Endodermal cell (in vitro differentiated cells): ENCODE measurements at places on chromosomes 7 and 10. TPM values are rescaled to one million over a fixed set of nuclear protein-coding genes. Genes with fewer than 3 reads are reported as not detected.

The PALD1 gene
- total RNA-seq = 13.7 to 19.7 TPM (median 19.7 TPM) in 3 replicates

The PRKG1 gene
- total RNA-seq = 1.3 to 2.1 TPM (median 1.7 TPM) in 3 replicates

The IKZF1 gene
- 0.18 and 0.55 TPM in 2 replicates for total RNA-seq

The HTR7 gene
- total RNA-seq = 0.59 and 0.70 TPM in 2 replicates

DNA sequence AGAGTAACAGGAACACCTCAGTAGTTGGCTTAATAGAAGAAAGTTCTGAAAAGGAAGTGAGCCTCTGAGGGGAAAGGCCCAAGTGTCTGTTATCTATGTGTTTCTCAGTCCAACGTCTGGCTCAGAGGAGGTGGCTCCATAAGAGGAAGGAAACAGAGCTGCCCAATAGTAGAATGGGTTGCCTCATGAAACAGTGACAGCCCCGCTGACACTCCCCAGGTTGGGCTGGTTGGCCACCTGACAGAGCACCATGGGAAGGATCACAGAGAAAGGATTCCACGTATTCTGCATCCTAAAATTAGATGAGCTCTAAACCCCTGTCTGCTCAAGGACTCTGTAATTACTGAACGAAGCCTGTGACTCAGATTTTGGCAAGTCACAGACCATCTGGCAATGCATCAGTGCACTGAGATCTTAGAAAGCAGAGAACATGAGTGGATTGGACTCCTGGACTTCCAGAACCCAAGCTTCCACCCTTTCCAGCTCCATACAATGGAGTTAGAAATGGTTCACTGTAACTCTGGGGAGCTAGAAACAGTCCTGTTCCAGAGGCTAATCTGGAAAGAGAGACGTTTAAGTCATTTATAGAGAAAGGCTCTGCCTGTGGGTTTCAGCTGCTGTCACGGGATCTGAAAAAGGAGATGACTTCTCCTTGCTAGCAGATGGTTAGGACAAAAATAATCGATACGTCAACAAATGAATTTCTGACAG is 2.9 kb downstream of the PKD2L1 start:
- peaks cover 77% of the 10 kb centered on the region for H3K27me3 ChIP-seq
- no peaks in the 10 kb centered on the region for H3K4me1 ChIP-seq
- DNase-seq = no peak
- H3K36me3 ChIP-seq = no peaks in the 10 kb centered on the region

DNA sequence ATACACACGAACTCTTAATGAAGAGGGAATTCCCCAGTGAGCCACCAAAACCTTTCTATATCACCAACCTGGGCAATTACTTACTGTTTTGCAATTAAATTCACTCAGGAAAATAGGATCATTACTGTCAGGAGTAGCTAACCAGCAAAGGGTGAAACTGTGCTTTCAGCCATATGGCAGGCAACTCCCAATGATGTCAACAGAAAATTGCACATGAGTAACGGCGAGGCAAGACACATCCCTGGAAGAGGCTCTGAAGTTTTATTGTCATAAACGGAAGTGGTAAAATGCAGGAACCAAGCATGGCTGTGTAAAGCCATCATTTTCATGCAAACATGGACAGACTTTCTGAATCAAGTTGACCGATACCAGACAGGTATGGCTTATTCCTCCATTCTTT is 548.9 kb upstream of the AUTS2 start:
- H3K27me3 ChIP-seq = no peaks in the 10 kb centered on the region
- H3K4me3 ChIP-seq = no peak overlapping the region
- no peak for DNase-seq
- no peak overlapping the region for H3K27ac ChIP-seq
- H3K36me3 ChIP-seq = no peaks in the 10 kb centered on the region

DNA sequence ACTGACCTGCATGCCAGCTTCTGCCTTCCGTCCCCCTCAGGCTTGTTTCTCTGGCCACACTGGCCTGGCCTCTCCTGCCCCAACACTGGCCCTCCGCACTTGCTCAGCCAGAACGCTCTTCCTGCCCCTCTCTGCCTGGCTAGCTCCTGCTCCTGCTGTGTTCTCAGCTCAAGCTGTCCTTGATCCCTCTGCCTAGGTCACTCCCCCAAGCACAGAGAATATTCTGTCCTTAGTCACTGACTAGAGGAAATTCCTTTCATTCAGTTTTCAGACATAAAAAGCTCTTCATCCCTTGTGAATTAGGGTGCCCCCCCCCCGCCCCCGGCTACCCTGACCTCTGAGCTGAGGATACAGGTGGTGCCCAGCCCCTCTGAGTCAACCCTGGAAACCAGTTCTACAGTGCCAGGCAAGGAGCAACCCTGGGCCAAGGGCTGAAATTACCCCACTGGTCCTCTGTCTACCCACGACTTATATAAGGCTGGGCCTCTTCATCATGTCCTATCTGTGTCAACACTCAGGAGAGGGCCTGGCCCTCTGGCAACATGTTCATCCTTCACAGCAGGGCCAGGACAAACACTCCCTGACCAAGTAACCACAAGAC is 6.6 kb upstream of the SGPL1 start:
- no peaks in the 10 kb centered on the region for H3K27me3 ChIP-seq
- no peak overlapping the region for H3K27ac ChIP-seq
- no peaks in the 10 kb centered on the region for H3K36me3 ChIP-seq

GRCh38 chr7:30237271-30237695 is 47.1 kb upstream of the ZNRF2 start:
- no peak for DNase-seq
- H3K4me1 ChIP-seq = no peaks in the 10 kb centered on the region
- H3K36me3 ChIP-seq = no peaks in the 10 kb centered on the region
- H3K27me3 ChIP-seq = no peaks in the 10 kb centered on the region

- H3K36me3 ChIP-seq = peaks cover 3% of the 10 kb centered on the region
- DNase-seq = no peak
- no peak overlapping the region for H3K27ac ChIP-seq
- no peaks in the 10 kb centered on the region for H3K27me3 ChIP-seq
- no peaks in the 10 kb centered on the region for H3K4me1 ChIP-seq
Observed at GRCh38 chr10:72597897-72598296, 28.0 kb downstream of the MICU1 start.

DNA sequence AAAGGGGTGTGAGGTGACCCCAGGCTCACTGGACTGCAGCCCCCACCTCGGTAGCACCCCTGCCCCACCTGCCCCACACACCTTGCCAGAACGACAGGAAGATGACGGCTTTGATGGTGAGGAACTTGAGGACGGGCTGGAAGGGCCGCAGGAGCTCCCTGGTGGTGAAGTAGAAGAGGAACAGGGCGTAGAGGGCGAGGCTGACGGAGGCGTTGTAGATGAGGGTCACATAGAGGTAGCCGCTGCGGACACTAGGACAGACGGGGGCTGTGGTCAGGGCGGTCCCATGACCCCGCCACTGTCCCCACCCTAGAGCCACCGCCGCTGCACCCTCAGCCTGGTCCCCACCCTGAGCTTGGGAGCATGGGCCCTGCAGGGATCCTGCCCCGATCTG is 7.6 kb downstream of the TMEM184A start:
- H3K36me3 ChIP-seq = no peaks in the 10 kb centered on the region
- no peaks in the 10 kb centered on the region for H3K27me3 ChIP-seq
- no peak overlapping the region for H3K27ac ChIP-seq
- H3K4me1 ChIP-seq = no peaks in the 10 kb centered on the region

GRCh38 chr7:22944510-22944909 is 69.4 kb downstream of the HYCC1 start:
- H3K4me1 ChIP-seq = peaks cover 12% of the 10 kb centered on the region
- H3K27ac ChIP-seq = no peak overlapping the region
- no peak overlapping the region for H3K4me3 ChIP-seq
- peaks cover 67% of the 10 kb centered on the region for H3K36me3 ChIP-seq
- H3K27me3 ChIP-seq = no peaks in the 10 kb centered on the region

- no peak overlapping the region for H3K4me3 ChIP-seq
- DNase-seq = no peak
- no peak overlapping the region for H3K27ac ChIP-seq
- H3K36me3 ChIP-seq = no peaks in the 10 kb centered on the region
- no peaks in the 10 kb centered on the region for H3K27me3 ChIP-seq
- peaks cover 4% of the 10 kb centered on the region for H3K4me1 ChIP-seq
Observed at GRCh38 chr7:30434140-30434799, 44.3 kb downstream of the NOD1 start.

GRCh38 chr7:73395538-73396503 is 37.8 kb upstream of the FZD9 start:
- no peaks in the 10 kb centered on the region for H3K36me3 ChIP-seq
- DNase-seq = no peak
- no peaks in the 10 kb centered on the region for H3K27me3 ChIP-seq
- H3K4me1 ChIP-seq = no peaks in the 10 kb centered on the region
- no peak overlapping the region for H3K4me3 ChIP-seq
